ENCODE measurements at places on chromosomes 13 and 19.

DNA sequence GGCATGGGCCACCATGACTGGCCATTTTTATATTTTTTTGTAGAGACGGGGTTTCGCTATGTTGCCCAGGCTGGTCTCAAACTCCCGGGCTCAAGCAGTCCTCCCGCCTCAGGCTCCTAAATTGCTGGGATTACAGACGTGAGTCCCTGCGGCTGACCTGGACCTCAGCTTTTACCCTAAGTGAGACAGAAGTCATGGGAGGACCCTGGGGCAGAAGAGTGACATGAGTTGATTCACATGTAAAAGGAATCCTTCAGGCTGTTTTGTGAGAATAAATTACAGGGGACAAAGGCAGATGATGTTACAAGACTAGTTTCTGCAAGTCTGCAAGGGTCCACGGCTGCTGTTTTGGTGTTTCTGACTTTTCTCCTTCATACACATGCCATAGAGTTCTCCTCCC, 2.6 kb upstream of the BCAM start:
- DNase-seq, result no peak

GRCh38 chr13:111966933-111967332, 100.0 kb upstream of the SOX1 start:
- DNase-seq, result no peak

GRCh38 chr19:30105727-30106126, 163.7 kb downstream of the URI1 start:
- DNase-seq, result no peak

DNA sequence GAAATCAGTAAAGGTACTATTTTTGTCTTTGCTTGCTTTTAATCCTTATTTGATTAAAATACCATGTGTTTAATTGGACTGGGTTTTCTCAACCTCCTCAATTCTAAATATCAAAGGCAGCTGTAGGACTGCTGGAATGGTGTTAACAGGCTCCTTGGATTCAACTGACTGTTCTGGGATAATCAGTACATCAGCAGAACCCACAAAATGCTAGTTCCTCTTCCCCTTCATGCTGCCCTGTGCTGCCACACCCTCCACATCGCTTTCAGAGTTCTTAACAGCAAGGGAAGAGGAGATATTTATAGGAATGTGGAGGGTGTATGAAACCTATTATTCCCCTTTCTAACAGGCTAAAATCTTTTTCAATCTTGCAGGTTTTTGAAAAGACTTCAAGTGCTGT, 82.4 kb downstream of the KCTD12 start:
- no peak for DNase-seq

DNA sequence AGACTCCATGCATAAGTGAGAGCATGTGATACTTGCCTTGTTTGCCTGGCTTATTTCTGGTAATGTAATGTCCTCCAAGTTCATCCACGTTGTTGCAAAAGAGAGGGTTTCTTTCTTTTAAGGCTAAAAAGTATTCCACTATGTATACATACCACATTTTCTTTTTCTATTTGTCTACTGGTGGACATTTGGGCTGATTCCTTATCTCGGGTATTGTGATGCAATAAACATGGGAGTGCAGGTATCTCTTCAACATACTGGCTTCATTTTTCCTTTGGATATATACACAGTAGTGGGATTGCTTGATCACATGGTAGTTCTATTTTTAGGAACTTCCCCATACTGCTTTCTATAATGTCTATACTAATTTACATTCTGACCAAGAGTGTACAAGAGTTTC, 49.6 kb upstream of the EBPL start:
- DNase-seq, result no peak

GRCh38 chr13:41622432-41623429, 165.4 kb downstream of the RGCC start:
- DNase-seq, result no peak

DNA sequence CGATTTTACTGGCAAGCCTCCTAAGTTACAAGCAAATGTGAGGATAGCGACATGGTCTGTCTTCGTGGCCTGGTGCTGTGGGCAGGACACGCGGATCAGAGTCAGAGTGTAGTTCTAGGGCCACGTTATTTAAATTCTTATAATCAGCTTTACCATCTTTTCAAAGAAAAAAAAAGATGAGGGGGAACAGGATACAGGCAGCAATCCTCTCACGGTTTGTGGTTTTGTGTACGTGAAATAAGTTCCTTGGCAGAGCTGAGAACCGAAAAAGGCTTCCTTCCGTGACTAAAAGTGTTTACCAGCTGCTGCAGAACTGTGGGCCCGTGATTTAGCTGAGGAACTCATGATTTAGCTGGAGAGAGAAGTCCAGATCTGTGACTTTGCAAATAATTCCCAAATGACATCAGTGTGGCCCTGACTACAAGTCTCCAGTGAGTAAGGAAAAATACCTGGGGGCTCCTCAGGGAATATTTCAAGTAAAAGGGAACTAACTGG, 27.2 kb downstream of the RCBTB2 start:
- no peak for DNase-seq

DNA sequence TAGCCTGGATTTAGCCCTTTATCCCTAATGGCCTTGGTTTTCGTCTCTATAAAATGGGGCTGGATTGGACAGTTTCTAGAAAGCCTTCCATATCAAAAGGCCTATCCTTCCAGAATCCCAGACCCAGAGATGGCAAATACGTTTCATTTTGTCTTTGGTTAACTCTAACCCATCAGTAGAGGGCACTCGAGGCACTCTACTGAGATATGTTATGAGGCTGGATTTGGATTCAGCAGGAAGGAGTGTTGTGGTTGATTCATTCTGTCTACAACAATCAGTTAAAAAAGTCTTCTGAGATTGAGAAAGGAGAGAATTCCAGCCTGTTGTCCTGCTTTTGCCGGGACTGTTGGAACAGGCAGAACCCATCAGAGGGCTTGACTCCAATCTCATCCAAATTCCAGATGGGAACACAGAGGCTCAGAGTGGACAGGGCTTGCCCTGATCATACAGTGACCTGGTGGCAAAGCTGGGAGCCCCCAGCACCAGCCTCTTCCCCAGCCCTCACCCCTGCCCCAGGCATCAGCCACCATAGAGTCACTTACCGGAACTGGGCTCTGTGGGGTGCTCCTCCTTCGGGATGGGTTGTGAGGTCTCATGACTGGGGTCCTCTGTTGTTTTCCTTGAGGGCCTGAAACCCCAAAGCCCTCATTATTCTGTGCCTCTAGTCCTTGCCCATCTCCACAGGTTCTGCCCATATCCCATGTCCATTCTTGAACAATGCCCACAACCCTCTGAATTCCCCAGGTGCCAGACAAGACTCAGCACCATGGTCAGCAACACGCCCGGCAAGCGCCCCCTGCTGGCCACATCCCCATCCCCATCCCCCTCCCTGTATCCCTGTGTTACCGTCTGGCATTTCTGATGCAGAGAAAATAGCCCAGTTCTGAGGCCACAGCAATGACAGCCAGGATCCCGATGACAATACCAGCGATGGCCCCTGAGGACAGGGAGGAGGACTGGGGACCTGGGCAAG, 12.3 kb upstream of the ZNF180 start:
- no peak for DNase-seq

GRCh38 chr19:42442833-42443232, at the start of gene CXCL17:
Gene CXCL17 (minus strand): TSS chr19:42442946. CDS start chr19:42442832, 114 bp downstream.
- no peak for DNase-seq
